ENCODE measurements at places on chromosomes 6 and 20.

DNA sequence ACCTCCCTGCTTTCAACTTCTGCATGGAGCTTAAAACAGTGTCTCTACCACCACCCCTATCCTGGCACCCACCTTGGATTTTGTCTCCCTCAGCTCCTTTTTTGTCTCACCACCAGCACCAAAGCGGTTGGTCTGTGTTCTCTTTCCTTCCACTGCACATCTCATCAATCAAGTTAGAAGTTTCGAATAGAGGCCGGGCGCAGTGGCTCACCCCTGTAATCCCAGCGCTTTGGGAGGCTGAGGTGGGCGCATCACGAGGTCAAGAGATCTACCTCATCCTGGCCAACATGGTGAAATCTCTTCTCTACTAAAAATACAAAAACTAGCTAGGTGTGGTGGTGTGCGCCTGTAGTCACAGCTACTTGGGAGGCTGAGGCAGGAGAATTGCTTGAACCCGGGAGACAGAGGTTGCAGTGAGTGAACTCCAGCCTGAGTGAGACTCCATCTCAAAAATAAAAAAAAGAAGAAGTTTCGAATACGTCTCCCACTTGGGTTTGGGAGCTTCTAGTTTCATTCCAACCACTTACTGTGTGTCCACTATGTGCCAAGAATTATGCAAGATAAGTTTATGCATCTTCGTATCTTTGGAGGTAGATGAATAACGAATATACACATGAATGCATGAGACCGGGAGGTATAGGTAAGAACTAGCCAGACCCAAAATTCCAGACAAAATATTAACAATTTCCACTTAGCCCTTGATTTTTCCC, 5.9 kb downstream of the PCED1A start:
- DNase-seq = no peak

DNA sequence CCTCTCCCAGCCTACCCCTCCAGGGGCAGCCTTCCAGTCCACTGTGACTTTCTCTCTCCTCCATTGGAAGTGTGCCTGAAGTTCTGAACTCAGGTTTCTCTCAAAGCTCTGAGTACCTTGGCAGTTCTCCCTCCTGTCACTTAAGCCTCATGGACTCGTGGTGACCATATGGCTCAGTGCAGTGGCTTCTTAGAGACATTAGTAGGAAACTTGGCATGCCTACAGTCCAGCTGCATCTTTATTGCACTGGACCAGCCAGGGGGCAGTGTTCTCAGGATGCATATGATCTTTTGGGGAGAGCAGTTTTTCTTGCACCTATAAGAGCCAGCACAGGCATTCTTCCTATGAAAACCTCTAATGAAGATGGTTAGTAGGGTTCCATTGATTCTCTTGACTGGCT, 47.5 kb upstream of the KCNK16 start:
- DNase-seq = no peak

- DNase-seq = no peak
These were observed 551.6 kb upstream of the CITED2 start for GRCh38 chr6:139925894-139926641.

DNA sequence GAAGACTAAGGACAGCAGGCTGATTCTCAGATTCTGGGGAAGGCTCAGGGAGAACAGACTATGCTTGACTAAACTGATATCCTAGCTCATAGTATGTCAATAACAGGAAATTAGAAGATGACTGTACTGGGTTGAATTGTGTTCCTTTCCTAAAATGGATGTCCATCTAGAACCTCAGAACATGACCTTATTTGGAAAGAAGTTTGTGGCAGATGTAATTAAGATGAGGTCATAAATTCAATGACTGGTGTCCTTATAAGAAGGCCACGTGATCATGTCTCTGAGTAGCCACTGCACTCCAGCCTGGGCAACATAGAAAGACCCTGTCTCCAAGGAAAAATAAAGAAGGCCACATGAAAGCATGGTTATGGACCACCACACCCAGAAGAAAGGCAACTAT, 113.9 kb upstream of the STMND1 start:
- DNase-seq = no peak

DNA sequence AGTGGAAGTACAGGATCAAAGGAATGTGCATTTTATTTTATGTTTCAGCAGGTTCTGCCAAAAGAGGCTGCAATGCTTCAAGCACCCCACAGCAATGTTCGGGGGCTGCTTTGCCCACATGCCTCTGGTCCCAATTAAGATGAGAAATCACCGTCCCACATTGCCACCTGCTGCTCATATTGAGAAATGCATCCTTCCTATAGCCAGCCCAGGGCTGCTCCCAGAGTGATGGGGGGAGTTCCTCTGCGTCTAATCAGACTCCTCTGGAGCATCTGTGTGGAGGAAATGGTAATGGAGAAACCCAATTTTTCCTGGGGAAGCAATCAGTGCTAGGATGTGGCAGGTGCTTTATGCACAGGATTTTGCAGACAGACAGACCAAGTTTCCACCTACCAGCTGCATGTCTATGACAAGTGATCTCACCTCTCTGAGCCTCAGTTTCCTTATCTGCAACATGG, 33.7 kb downstream of the PTGIS start:
- peak; percentile 62 for DNase-seq

DNA sequence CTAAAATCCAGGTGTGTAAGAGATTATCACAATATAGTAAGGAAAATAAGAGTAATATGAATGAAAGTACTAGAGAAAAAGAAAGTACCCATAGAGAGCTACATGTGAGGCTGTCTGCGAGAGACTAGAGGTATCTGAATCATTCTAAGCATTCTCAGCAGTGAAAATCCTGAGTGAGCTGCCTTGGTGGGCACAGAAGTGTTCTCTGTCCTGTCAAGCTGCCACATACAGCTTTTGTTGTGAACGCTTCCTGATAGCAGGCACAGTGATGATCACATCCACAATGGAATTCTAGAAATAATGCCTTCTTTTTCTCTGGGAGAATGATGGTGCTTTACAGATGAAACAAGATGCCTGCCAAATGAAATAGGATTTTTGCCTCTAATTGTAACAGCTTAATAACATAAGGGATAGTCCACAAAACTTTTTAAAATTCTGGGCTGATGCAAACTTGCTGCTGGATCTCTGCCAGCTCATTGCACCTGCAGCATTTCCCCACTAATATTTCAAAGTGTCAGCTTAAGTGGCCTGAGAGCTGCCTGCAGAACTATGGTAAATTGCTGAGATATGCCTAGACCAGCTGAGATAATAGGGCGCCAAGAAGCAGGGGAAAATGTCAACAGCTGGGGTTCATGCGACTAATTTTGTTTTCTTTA, 620.5 kb downstream of the DOK5 start:
- DNase-seq = no peak

- no peak for DNase-seq
These were observed 199.9 kb downstream of the LRFN2 start for GRCh38 chr6:40387127-40387870.

DNA sequence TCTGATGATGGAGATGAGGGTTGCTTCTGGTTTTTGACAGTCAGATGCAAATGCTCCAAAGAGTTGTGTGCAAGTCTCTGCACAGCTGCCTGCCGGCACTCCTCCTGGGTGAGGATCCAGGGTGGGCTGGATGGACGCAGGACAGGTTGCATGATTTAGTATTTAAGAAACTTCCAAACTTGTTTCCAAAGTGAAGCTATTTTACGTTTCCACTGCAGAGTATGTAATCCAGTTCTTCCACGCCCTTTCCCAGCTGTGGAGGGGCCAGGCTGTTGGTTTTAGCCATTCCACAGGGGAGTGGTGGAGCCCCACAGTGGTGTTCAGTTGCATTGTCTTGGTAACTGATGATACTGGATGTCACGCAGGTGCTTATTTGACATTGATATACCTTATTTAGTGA, 157.3 kb downstream of the THBS2 start:
- no peak for DNase-seq

GRCh38 chr6:54254886-54255285, 53.4 kb upstream of the TINAG start:
- no peak for DNase-seq

DNA sequence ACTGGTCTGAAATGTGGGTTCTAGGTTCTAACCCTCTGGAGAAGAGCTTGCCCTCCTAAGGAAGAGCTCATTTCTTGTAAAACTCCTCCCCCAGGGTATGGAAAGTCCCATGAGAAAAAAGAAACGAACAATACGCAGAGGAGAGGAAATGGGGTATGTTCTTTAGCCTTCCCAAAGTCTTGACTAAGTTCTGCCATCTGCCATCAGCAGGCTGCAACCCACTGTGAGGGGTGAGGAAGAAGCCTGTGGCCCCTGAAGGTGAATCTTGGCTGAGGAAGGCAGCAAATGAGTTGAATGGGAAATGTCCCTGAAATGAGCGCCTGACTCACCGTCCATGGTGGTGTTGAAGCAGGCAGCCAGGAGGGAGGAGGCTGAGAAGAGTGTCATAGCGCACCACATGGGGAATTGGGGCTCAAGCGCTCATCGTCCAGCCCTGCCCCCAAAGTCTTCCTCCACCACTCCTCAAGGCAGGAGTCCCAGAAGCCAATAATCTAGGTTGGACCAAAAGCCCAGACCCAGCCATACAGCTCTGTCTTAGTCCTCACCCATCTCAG, 10.4 kb upstream of the MATN4 start:
- DNase-seq = no peak

DNA sequence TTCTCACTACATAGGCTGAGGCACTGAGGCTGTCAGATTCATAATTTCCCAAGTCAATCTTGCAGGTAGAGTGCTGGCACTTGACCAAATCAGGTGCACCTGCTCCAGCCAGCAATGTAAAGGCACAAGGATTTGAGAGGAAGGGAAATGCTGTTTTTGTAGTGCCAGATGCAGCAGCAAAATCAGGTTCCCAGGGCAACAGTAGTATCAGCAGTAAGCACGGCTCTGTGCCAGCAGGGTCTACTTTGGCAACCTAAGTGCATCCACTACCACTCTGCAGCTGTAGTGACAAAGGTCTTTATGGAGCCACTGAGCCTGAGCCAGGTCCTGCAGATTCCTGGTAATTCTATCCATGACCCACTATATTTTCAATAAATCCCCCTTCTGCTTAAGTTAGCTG, 329.5 kb downstream of the TPBG start:
- no peak for DNase-seq
